Lung (tissue), 17 donors: ENCODE measurements at places on chromosomes 7 and 10.
A peak's percentile ranks its signal among the peaks of the same experiment; 100 is the strongest.

- H3K4me1 ChIP-seq = no peaks in the 10 kb centered on the region
- no peaks in the 10 kb centered on the region for H3K27me3 ChIP-seq
- DNase-seq = no peak
- no peaks in the 10 kb centered on the region for H3K36me3 ChIP-seq
Observed at GRCh38 chr7:21706131-21706530, 163.3 kb downstream of the DNAH11 start.

DNA sequence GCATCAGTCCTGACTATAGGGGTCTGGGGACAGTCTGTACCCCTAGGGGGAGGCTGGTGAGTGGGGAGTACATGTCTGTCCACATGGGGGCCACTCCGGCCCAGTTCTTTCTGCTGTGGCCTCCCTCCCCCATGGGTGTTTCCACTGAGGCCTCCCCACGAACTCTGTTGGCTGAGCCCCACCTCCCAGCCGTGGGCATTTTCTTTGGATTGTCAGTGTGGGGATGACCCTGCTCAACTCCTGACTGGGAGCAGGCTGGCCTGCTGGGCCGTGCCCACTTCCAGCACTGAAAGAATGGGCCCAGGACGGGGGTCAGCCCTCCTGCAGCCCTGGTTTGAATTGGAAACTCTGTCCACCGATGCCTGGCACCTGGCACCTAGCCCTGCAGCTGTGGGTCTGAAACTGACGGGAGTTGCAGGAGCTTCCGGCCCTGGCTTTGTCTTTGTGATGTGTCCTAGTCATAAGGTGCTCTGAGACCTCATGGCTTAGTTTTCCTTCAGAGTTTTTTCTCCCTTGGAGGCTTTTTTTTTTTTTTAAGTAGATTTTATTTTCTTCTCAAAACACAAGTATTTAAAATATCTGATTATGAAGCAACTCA, 46.5 kb downstream of the LHPP start:
- no peaks in the 10 kb centered on the region for H3K4me1 ChIP-seq
- H3K36me3 ChIP-seq = no peaks in the 10 kb centered on the region
- no peak overlapping the region for H3K27ac ChIP-seq
- no peak overlapping the region for H3K4me3 ChIP-seq
- no peaks in the 10 kb centered on the region for H3K27me3 ChIP-seq

GRCh38 chr10:70976063-70976695, 87.8 kb upstream of the PCBD1 start:
- no peak overlapping the region for H3K4me3 ChIP-seq
- no peak for DNase-seq
- peaks cover 3% of the 10 kb centered on the region for H3K4me1 ChIP-seq
- H3K36me3 ChIP-seq = no peaks in the 10 kb centered on the region
- no peak overlapping the region for H3K27ac ChIP-seq
- no peaks in the 10 kb centered on the region for H3K27me3 ChIP-seq

DNA sequence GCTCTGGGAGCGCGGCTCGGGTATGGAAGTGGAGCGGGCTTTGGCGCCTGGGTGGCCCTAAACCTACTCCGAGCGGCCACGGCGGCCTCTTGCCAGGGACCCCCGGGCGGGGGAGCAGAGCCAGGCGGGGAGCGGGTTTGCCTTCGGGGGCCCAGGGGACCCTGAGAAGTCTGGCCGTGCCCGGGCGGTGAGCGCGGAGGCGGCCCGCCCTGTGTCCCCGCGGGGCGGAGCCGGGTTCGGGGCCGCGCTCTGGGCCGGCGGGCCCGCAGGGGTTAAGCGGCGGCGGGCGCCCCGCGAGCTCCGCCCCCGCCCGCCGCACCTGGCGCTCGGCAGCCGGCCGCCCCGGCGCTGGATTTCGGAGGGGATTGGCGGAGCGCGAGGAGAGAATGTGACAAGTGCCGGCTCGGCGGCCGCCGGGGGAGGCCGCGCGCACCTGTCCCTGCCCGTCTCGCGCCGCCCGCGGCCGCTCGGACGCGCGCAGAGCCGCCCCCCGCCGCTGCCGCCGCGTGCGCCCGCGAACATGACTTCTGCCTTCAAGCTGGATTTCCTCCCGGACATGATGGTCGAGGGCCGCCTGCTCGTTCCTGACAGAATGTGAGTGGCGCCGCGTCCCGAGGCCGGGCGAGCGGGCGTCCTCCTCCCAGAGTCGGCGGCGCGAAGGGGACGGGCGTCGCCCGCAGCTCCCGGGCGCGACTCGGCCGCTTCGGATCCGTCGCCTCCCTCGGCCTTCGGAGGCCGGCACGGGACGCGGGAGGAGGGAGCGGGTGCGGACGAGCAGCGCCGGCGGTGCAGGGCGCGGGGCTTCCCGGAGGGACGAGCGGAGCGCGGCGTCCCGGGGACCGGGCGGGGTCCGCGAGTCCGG, at the start of gene CELF2:
Gene CELF2, plus strand, starts transcription at position 303 of the 862 bp plus-strand sequence. Its CDS starts 218 bp downstream, at position 521.
- DNase-seq = peak; percentile 71
- H3K27ac ChIP-seq = peak within 1 kb of the TSS; percentile 98
- no peaks in the 10 kb centered on the region for H3K27me3 ChIP-seq
- H3K36me3 ChIP-seq = no peaks in the 10 kb centered on the region
- H3K4me1 ChIP-seq = peaks cover 12% of the 10 kb centered on the region

- no peak overlapping the region for H3K4me3 ChIP-seq
- H3K27me3 ChIP-seq = peaks cover 7% of the 10 kb centered on the region
- H3K36me3 ChIP-seq = no peaks in the 10 kb centered on the region
Observed at GRCh38 chr7:157436763-157437480, 100.1 kb downstream of the DNAJB6 start.

GRCh38 chr7:83271212-83272099, 108.8 kb upstream of the PCLO start:
- no peaks in the 10 kb centered on the region for H3K36me3 ChIP-seq
- no peak overlapping the region for H3K4me3 ChIP-seq
- peak; percentile 66 for DNase-seq
- H3K27ac ChIP-seq = no peak overlapping the region
- no peaks in the 10 kb centered on the region for H3K27me3 ChIP-seq

GRCh38 chr10:17029581-17030271, 99.9 kb downstream of the CUBN start:
- peak overlapping the region; percentile 86 for H3K27ac ChIP-seq
- H3K36me3 ChIP-seq = no peaks in the 10 kb centered on the region
- H3K4me1 ChIP-seq = peaks cover 19% of the 10 kb centered on the region

DNA sequence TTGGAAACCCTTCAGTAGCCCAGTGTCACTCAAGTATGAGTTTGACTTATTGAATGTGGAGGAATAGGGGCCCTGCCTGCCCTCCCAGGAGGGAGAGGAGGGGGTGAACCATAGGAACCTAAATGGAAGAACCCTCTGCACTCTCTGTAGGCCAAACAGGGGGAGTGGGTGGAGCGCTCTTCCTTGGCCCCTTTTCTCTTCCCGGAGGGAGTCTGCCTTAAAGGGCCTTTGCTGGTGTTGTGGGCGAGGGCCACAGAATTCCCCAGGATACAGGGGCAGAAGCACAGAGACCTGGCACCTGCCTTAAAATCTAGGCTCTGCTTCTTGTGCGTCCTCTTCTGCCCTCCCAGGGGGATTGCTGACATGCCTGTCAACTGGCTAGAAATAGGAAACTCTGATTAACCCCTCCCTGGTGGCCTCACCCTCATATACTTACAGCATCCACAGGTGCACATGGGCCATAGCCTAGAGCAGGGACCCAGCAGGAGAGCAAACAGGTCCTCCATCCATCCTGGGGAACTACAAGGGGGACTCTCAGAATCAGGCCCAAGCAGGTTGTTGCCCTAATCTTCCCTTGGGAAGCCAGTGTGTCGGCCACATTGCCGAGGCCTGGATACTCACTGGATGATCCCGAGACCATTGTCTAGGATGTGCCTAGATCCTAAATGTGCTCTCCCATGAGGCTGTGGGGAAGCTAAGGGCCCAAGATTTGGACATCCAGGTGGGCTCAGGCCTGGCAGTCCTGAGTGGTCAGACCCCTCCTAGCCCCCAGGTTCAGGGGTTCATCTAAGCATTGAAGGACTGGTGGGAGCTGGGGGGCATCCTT, 3.4 kb downstream of the TRIM8 start:
- peaks cover 17% of the 10 kb centered on the region for H3K4me1 ChIP-seq
- peak overlapping the region; percentile 87 for H3K4me3 ChIP-seq

GRCh38 chr10:3782146-3782450, 2.9 kb downstream of the KLF6 start:
- peaks cover 14% of the 10 kb centered on the region for H3K4me1 ChIP-seq
- H3K27me3 ChIP-seq = no peaks in the 10 kb centered on the region
- peaks cover 31% of the 10 kb centered on the region for H3K36me3 ChIP-seq
- peak; percentile 28 for DNase-seq
- H3K27ac ChIP-seq = peak overlapping the region; percentile 100

- no peak overlapping the region for H3K4me3 ChIP-seq
- no peaks in the 10 kb centered on the region for H3K36me3 ChIP-seq
- no peaks in the 10 kb centered on the region for H3K4me1 ChIP-seq
- H3K27ac ChIP-seq = no peak overlapping the region
- peak; percentile 53 for DNase-seq
- no peaks in the 10 kb centered on the region for H3K27me3 ChIP-seq
Observed at GRCh38 chr7:54858008-54858692, 99.1 kb upstream of the SEC61G start.

DNA sequence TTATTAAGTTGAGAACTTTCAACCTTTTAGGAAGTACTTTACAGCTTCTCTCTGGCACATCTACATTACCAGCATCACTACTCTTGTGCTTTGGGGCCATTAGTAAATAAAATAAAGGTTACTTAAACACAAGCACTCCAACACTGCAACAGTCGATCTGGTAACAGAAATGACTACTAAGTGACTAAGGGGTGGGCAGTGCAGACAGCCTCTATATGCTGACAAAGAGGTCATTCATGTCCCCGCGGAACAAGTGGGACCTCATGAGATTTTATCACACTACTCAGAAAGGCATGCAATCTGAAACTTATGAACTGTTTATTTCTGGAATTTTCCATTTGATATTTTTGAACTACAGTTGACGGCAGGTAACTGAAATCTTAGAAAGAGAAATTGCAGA, 111.3 kb upstream of the DNAJB12 start:
- DNase-seq = no peak
- H3K4me3 ChIP-seq = no peak overlapping the region
- H3K36me3 ChIP-seq = peaks cover 7% of the 10 kb centered on the region
- H3K4me1 ChIP-seq = no peaks in the 10 kb centered on the region

GRCh38 chr7:64098-64915, 128.1 kb upstream of the FAM20C start:
- peak; percentile 70 for DNase-seq
- no peak overlapping the region for H3K4me3 ChIP-seq
- no peak overlapping the region for H3K27ac ChIP-seq
- H3K4me1 ChIP-seq = no peaks in the 10 kb centered on the region
- H3K36me3 ChIP-seq = no peaks in the 10 kb centered on the region

DNA sequence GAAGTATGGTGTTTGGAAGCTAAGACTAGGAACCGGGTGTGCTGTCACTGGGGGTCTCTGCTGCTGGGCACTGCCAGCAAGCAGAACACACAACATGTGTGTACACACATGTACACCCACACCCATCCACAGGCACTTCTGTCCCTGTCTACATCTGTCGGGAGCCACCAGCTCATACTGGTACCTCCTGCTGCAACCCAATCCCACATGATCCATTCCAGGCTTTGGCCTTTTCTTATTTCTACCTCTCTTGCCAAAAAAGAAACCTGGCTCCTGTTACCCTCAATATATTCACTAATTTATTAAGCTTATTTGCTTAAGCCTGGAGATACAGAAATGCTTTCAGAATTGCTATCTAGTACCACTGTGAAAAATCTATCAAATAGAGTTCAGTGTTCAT, 246.0 kb downstream of the DIP2C start:
- H3K27me3 ChIP-seq = no peaks in the 10 kb centered on the region
- no peak overlapping the region for H3K27ac ChIP-seq
- H3K36me3 ChIP-seq = no peaks in the 10 kb centered on the region
- no peaks in the 10 kb centered on the region for H3K4me1 ChIP-seq

GRCh38 chr10:133201948-133202725, 27.9 kb upstream of the UTF1 start:
- H3K4me1 ChIP-seq = no peaks in the 10 kb centered on the region
- H3K4me3 ChIP-seq = no peak overlapping the region
- H3K27ac ChIP-seq = no peak overlapping the region
- H3K36me3 ChIP-seq = no peaks in the 10 kb centered on the region
- H3K27me3 ChIP-seq = no peaks in the 10 kb centered on the region
- DNase-seq = no peak

- H3K27me3 ChIP-seq = no peaks in the 10 kb centered on the region
- H3K4me1 ChIP-seq = peaks cover 35% of the 10 kb centered on the region
- H3K36me3 ChIP-seq = peaks cover 16% of the 10 kb centered on the region
- H3K4me3 ChIP-seq = no peak overlapping the region
Observed at GRCh38 chr7:44980393-44981034, 1.7 kb upstream of the MYO1G start.

DNA sequence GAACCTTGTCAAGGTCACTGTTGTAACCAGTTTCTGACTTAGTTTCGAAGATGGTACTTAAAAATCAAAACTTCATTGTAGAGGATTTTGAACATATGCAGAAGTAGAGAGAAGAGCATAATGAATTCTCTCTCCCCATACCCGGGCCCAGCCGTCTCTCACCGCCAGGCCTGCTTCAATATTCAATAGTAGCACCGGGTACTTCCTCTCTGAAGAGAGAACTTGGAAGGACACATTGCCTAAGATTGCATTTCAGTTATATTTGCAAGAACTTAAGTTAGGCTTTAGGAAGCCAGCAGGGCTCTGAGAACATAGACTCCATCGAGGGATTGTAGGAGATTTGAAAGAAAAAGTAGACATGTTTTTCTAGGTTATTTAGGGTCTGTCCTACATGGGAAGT, 19.1 kb downstream of the LMTK2 start:
- peaks cover 2% of the 10 kb centered on the region for H3K36me3 ChIP-seq
- DNase-seq = no peak
- H3K27ac ChIP-seq = no peak overlapping the region
- H3K4me3 ChIP-seq = no peak overlapping the region

GRCh38 chr7:47314248-47314647, 267.7 kb downstream of the TNS3 start:
- no peak overlapping the region for H3K4me3 ChIP-seq
- no peak for DNase-seq
- peaks cover 30% of the 10 kb centered on the region for H3K36me3 ChIP-seq
- H3K27me3 ChIP-seq = no peaks in the 10 kb centered on the region

GRCh38 chr7:139947021-139947420, 115.7 kb downstream of the PARP12 start:
- no peaks in the 10 kb centered on the region for H3K36me3 ChIP-seq
- H3K4me1 ChIP-seq = peaks cover 18% of the 10 kb centered on the region
- no peak for DNase-seq
- no peak overlapping the region for H3K4me3 ChIP-seq

- no peak overlapping the region for H3K4me3 ChIP-seq
- H3K36me3 ChIP-seq = no peaks in the 10 kb centered on the region
- no peaks in the 10 kb centered on the region for H3K4me1 ChIP-seq
- no peaks in the 10 kb centered on the region for H3K27me3 ChIP-seq
- no peak overlapping the region for H3K27ac ChIP-seq
Observed at GRCh38 chr10:117218654-117219053, 21.4 kb downstream of the KCNK18 start.

GRCh38 chr10:58982470-58983239, 193.8 kb upstream of the PHYHIPL start:
- no peaks in the 10 kb centered on the region for H3K36me3 ChIP-seq
- DNase-seq = no peak
- no peaks in the 10 kb centered on the region for H3K27me3 ChIP-seq
- no peaks in the 10 kb centered on the region for H3K4me1 ChIP-seq

- DNase-seq = no peak
- H3K4me1 ChIP-seq = peaks cover 3% of the 10 kb centered on the region
- no peak overlapping the region for H3K4me3 ChIP-seq
- H3K27ac ChIP-seq = no peak overlapping the region
Observed at GRCh38 chr7:37359662-37360444, 88.8 kb downstream of the ELMO1 start.

- H3K27ac ChIP-seq = peak overlapping the region; percentile 66
- H3K4me3 ChIP-seq = no peak overlapping the region
- H3K36me3 ChIP-seq = no peaks in the 10 kb centered on the region
- H3K4me1 ChIP-seq = peaks cover 11% of the 10 kb centered on the region
Observed at GRCh38 chr10:26555719-26556368, 117.7 kb downstream of the APBB1IP start.

- no peaks in the 10 kb centered on the region for H3K36me3 ChIP-seq
- no peaks in the 10 kb centered on the region for H3K4me1 ChIP-seq
- H3K4me3 ChIP-seq = no peak overlapping the region
- DNase-seq = no peak
- H3K27me3 ChIP-seq = no peaks in the 10 kb centered on the region
Observed at GRCh38 chr7:16223963-16224707, 197.2 kb downstream of the CRPPA start.
